Activated CD8-positive, alpha-beta T cell treated with anti-CD3 and anti-CD28 coated beads, Interleukin-2, amount 10 ng/mL, durations not matched to agents 7 days and 5 days (primary cell): ENCODE measurements at places on chromosomes 7 and 10. TPM values are rescaled to one million over a fixed set of nuclear protein-coding genes. Genes with fewer than 3 reads are reported as not detected.

DNA sequence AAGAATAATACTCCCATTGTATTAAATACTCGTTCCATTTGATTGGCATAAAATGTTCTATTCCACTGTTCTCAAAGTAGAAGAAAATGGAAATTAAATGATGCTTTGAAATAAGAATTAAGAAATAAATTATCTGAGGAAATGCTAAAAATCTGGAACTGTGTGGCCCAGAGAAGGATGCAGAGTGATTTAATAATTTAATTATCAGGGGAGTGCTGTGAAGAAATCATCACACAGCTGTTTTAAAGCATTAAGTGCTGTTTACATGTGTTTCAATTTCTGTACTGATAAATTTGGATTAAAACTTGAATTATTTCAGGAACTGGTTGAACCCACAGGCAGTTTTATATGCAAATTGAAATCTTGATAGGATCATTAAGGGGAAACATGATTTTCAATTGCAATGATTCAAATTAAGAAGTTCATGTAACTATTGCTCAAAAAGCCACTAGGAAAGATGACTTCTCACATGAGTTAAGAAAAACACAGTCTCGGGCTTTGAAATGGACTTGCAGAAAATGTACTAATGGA is 56.3 kb downstream of the COL28A1 start:
- no peak overlapping the region for H3K27ac ChIP-seq
- no peak overlapping the region for H3K4me3 ChIP-seq
- H3K36me3 ChIP-seq, result no peaks in the 10 kb centered on the region
- H3K27me3 ChIP-seq, result no peaks in the 10 kb centered on the region

DNA sequence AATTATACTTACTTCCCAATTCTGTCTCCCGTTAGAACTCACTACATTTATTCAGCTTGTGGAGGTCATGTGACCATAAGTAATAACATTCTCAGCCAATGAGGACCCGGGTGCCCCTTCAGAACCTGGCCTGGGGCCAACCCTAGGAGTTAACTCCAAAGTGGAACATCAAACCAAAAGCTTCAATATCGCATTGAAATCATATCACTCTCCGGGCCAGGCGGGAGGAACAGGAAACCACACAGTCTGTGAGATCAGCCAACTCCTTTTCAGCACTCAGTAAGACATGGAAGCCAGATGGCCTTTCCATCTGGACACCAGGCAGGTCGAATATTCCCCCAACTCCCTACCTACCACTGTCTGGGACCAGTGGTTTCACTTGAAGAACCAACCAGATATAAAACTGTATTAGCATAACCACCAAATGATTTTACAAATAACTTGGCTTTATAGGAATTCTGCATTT is 5.5 kb downstream of the CREB3L2 start:
- H3K27ac ChIP-seq, result no peak overlapping the region
- no peak for DNase-seq
- peaks cover 18% of the 10 kb centered on the region for H3K36me3 ChIP-seq
- H3K4me3 ChIP-seq, result no peak overlapping the region
- no peaks in the 10 kb centered on the region for H3K27me3 ChIP-seq

GRCh38 chr10:77571490-77571889 is 66.1 kb downstream of the KCNMA1 start:
- H3K36me3 ChIP-seq, result no peaks in the 10 kb centered on the region
- no peaks in the 10 kb centered on the region for H3K4me1 ChIP-seq
- peaks cover 12% of the 10 kb centered on the region for H3K27me3 ChIP-seq
- H3K4me3 ChIP-seq, result no peak overlapping the region
- no peak overlapping the region for H3K27ac ChIP-seq
- no peak for DNase-seq

GRCh38 chr7:126668367-126668752 is 584.4 kb downstream of the GRM8 start:
- H3K27ac ChIP-seq, result no peak overlapping the region
- no peak overlapping the region for H3K4me3 ChIP-seq
- H3K36me3 ChIP-seq, result no peaks in the 10 kb centered on the region
- no peaks in the 10 kb centered on the region for H3K4me1 ChIP-seq
- H3K27me3 ChIP-seq, result no peaks in the 10 kb centered on the region
- no peak for DNase-seq

- H3K4me3 ChIP-seq, result no peak overlapping the region
- no peaks in the 10 kb centered on the region for H3K36me3 ChIP-seq
- no peak for DNase-seq
- no peak overlapping the region for H3K27ac ChIP-seq
- H3K27me3 ChIP-seq, result peaks cover 27% of the 10 kb centered on the region
Measured at GRCh38 chr7:94059746-94060145, 55.6 kb upstream of the BET1 start.

DNA sequence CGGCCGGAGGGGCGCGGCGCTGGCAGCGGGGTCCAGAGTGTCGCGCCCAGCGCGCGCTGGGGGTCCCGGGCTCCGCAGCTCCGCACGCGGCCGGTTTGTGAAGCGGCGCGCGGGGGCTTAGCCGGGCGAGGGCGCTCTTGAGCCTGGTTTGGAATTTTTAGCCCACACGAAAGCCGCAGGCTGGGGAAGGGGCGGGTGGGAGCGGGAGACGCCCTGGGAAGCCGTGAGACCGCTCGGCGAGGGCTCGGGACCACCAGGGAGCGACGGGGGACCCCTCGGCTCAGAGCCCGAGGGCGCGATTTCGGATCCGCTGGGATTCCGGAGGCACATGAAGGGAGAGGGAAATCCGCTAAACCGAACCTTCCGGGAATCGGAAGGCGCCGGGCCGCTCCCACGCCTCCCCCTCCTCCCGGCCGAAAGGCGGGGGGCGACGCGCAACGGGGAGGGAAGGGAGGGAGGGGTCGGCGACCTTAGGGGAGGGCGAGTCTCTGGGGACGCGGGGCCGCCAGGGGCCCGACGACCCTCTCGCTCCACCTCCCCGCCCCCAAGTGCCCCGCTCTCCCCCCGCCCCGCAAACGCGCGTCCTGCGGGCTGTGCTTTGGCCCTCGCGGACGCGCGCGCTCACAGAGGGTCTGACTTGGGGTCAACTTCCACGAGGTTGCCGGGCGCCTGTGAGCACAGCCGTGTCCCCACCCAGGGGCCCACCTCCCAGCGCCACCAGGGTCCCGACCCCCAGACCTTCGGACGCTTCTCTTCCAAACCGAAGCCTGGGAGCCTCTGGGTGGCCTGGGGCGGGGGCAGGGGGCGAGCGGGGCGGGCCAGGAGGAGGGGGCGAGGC is 5.1 kb upstream of the ELFN1 start:
- no peaks in the 10 kb centered on the region for H3K36me3 ChIP-seq
- no peak overlapping the region for H3K27ac ChIP-seq
- H3K4me1 ChIP-seq, result peaks cover 4% of the 10 kb centered on the region
- no peak overlapping the region for H3K4me3 ChIP-seq
- peaks cover 41% of the 10 kb centered on the region for H3K27me3 ChIP-seq
- DNase-seq, result peak; percentile 49

DNA sequence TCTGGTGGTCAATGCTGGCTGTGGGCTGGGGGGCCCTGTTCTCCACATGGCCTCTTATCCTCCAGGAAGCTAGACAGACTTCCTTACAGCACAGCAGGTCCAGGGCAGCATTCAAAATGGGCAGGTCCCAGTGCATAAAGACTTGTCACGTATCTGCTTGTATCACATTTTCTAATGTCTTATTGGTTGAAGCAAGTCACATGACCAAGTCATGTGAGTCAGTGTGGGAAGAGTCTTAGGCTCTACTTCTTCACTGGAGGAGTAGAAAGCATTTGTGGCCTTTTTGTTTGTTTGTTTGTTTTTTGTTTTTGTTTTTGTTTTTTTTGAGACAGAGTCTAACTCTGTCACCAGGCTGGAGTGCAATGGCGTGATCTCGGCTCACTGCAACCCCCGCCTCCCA is 104.7 kb downstream of the COL13A1 start:
- H3K27ac ChIP-seq, result no peak overlapping the region
- no peaks in the 10 kb centered on the region for H3K36me3 ChIP-seq
- no peak for DNase-seq
- no peak overlapping the region for H3K4me3 ChIP-seq
- no peaks in the 10 kb centered on the region for H3K4me1 ChIP-seq

DNA sequence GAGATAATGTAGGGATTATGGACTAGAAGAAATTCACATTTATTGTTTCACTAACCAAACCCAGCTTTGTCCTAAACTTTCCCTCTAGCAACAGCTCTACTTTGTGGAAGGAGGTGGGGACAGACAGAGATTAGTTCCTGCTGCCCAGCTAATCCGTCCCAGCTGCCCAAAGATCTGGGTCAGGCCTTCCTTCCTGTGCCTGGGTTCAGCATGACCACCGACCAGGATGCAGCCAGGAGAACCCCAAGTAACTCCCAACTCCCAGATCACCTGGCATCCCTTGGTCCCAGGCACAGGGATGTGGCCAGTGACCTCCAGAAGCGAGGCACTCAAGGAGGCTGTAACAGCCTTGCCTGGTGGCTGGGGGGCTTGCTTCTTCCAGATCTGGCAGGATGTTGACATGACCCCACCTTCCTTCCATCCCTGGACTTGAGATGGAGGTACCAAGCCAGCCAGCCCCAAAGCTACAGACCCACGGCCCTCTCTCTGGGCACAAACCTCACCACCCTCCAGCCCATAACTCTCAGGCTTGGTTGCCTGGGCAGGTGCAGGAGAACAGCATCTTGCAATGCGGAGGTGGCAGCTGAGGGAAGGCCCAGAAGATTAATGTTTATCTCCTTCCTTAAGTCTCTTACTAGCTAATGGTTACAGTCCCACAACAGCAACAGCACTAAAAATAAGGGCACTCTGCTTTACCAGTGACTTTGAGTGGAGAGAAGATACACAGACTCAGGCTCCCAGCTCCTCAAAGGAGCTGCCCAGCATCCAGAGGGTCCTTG is 11.1 kb downstream of the CAMK2G start:
- no peak for DNase-seq
- peaks cover 95% of the 10 kb centered on the region for H3K4me1 ChIP-seq
- H3K27me3 ChIP-seq, result no peaks in the 10 kb centered on the region
- H3K27ac ChIP-seq, result peak overlapping the region; percentile 43
- H3K4me3 ChIP-seq, result no peak overlapping the region
- peaks cover 70% of the 10 kb centered on the region for H3K36me3 ChIP-seq

DNA sequence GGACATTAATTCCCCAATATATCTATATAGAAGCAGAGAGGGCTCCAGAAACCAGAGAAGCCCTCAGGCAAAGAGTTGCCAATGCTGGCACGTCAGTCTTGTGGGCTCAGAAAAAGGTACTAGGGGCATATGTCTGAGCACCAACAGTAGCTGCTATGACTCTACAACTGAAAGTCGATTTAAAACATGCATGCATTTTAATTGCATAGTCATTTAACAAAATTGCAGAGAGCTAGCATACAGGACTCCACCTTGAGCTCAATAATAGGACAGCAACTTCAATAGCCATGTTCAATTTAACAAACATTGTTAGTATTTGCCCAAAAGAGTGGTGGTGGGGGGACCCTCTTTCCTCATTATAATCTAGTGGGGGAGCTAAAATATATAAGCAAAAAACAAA is 126.5 kb downstream of the AMPH start:
- no peaks in the 10 kb centered on the region for H3K36me3 ChIP-seq
- no peak overlapping the region for H3K4me3 ChIP-seq
- no peak for DNase-seq
- no peaks in the 10 kb centered on the region for H3K4me1 ChIP-seq
- H3K27me3 ChIP-seq, result peaks cover 11% of the 10 kb centered on the region
- no peak overlapping the region for H3K27ac ChIP-seq

DNA sequence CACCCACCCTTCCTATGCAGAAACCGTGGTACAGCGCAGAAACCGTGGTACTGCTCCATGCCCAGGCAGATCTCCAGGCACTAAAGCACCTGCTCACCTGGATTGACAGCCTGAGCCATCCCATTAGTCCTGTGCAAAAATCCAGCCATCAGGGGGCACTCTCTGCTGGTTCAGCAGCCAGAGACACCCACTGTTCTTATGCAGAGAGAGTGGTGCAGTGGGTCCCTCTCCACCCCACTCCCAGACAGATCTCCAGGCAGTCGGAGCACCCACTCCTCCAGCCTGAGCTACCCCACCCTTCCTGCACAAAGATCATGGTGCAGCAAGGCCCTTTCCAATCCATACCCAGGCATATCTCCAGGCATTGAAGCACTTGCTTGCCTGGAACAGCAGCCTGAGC is 219.8 kb downstream of the CTNNA3 start:
- H3K27ac ChIP-seq, result no peak overlapping the region
- no peak overlapping the region for H3K4me3 ChIP-seq
- H3K36me3 ChIP-seq, result no peaks in the 10 kb centered on the region
- no peak for DNase-seq

DNA sequence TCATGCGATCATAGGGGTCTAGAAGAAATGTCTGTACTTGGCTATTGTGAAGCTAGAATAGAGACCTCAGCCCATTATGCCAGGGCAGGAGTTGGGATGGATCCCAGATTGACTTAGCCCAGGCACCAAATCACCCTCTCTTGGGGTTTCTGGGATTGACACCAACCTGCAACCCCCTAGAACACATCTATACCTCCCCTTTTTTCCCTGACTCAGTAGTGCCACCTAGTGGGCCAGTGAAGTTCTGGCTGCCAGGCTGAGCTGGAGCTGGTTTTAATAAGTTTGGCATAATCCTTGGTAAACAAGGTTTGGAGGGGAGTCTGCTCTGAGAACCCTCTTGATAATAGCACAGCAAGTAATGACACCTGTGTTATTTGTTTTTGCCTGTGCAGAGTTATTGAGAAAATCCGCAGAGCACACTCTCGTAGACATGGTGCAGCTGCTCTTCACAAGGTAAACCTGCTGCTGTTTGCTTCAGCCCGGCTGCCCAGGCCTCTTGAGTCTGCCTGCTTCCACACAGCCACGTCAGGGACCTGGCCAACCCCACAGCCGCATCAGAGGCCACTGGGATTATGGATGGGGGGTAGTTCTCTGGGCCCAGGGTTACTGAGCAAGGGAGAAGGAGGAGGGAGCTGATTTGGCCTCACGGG is 43.3 kb upstream of the NFKB2 start:
- peak; percentile 81 for DNase-seq
- no peaks in the 10 kb centered on the region for H3K27me3 ChIP-seq
- H3K4me3 ChIP-seq, result no peak overlapping the region

GRCh38 chr10:31774928-31775650 is 153.5 kb downstream of the ARHGAP12 start:
- no peaks in the 10 kb centered on the region for H3K27me3 ChIP-seq
- no peak overlapping the region for H3K4me3 ChIP-seq
- no peaks in the 10 kb centered on the region for H3K36me3 ChIP-seq
- H3K4me1 ChIP-seq, result no peaks in the 10 kb centered on the region

DNA sequence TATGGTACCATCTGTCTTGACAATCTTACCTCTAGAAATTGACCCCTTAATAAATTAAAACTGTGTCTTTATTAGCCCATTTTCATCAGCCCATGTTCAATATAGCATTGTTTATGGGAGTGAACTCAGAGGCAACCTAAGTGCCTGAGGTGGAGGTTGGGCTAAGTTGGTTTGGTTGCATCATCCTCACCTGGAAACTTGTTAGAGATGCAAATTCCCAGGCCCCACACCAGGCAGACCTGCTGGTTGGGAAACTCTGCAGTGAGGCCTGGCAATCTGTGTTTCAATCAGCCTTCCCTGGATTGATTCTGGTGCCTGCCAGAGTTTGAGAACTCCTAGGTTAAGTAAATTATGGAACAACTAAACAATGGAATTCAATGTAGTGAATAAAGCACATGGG is 9.4 kb upstream of the FAM170B start:
- H3K4me1 ChIP-seq, result no peaks in the 10 kb centered on the region
- H3K27me3 ChIP-seq, result peaks cover 16% of the 10 kb centered on the region
- H3K36me3 ChIP-seq, result no peaks in the 10 kb centered on the region
- H3K27ac ChIP-seq, result no peak overlapping the region

GRCh38 chr7:48635796-48636195 is 288.6 kb upstream of the CDC14C start:
- H3K27me3 ChIP-seq, result no peaks in the 10 kb centered on the region
- no peak overlapping the region for H3K4me3 ChIP-seq
- no peak for DNase-seq
- H3K4me1 ChIP-seq, result peaks cover 41% of the 10 kb centered on the region
- H3K36me3 ChIP-seq, result peaks cover 16% of the 10 kb centered on the region

The SCRN1 gene
- total RNA-seq, result 12.2 TPM

The GPER1 gene
- total RNA-seq, result 0.13 TPM

The CCDC172 gene
- not detected for total RNA-seq

The PTTG1IP2 gene
- total RNA-seq, result not detected

The ADAMTS14 gene
- not detected for total RNA-seq

The GPR141 gene
- total RNA-seq, result not detected

The GATA3 gene
- total RNA-seq, result 44.9 TPM
